ENCODE measurements at places on chromosomes 13 and 19.
A peak's percentile ranks its signal among the peaks of the same experiment; 100 is the strongest.

GRCh38 chr19:54420383-54421168 is 5.3 kb downstream of the TTYH1 start:
- no peak for DNase-seq

DNA sequence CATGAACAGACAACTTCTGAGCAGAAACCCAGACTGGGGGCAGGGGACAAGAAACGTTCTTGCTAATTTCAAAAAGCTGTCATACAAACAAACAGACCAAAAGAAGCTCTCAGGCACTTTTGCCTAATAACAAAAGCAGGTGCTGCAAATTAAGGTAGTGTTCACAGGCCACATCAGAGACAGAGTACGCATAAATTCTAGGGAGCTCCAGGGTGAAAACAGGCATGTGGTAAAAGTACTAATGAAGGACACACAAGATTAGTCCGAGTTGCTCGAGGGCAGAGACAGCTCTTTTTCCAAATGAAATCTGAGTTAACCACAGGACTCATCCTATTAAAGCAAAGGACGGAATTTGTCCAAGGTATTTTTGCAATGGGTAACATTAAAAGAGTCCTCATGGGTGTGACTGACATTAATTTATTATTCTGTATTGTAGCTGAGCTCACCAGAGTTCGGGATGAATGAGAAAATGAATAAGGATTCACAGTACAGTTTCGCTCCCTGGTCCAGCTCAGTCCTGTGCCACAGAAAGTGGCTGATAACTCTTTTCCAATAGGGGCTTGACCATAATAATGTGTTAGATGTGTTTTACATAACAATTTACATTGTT is 197.3 kb downstream of the LHFPL6 start:
- no peak for DNase-seq

DNA sequence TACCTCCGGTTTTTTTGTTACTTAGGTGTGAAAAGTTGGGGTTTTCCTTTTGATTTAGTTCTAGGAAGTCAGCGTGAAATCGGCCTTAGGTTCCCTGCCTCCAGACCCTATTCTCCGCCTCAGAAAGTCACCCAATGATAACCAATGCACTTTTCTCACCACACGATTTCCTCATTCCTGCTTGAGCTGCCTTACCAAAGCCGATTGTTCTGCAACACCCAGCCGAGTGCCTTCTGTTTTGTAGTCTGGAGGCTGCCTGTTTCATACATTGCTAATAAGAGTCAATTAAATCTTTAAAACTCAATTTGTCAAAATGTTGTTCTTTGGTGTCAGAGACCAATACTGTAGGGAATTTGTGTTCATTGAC is 39.7 kb downstream of the GJA3 start:
- DNase-seq: no peak

- DNase-seq: no peak
These were observed 253.6 kb upstream of the MAB21L1 start for GRCh38 chr13:35729926-35730627.

DNA sequence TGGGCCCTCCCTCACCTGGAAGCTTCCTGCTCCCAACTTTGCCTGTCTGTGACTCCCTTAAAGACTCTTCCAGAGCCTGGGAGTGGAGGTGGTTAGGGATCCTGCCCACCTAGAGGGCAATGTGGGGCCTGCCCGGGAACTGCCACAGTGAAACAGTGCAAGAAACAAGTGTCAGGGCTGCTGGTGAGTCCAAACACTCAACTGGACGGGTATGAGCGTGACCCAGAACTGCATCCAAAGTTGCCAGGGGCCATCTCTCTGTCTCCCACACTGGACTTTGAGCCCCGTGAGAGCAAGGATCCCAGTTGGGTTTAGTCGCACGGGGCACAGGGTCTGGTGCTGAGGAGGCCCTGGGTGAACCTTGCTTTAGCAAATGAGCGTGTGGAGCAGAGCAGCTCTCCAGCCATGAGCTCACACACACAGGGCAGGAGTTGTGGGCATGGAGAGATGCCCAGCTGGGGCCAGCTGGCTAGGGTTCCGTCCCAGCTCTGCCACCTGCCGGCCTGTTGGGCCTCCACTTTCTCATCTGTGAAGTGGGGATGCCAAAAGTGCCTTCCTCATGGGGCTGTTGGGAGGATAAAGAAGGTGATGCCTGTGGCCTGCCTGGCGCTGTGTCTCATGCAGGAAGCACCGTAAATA is 2.8 kb upstream of the NUMBL start:
- no peak for DNase-seq

DNA sequence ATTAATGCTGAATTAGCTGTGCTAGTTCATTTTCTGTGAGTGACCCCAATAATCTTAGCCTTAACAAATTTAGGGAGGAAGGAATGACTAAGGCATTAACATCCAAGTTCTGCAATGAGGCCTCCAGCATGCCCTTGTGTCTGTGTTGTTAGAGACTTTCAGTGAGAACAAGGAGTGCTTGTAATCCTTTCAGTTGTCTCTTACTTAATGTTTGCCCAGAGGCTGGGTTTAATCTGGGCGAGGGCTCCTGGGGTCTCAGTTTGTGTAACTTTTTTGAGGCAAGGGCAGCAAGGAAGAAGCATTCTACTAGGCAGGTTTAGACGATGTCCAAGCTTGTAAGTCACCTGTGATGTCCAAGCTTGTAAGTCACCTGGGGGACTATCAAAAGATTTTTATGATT is 24.3 kb downstream of the CCNA1 start:
- no peak for DNase-seq

GRCh38 chr19:3642987-3643673 is 16.5 kb upstream of the CACTIN start:
- DNase-seq: peak; percentile 17

DNA sequence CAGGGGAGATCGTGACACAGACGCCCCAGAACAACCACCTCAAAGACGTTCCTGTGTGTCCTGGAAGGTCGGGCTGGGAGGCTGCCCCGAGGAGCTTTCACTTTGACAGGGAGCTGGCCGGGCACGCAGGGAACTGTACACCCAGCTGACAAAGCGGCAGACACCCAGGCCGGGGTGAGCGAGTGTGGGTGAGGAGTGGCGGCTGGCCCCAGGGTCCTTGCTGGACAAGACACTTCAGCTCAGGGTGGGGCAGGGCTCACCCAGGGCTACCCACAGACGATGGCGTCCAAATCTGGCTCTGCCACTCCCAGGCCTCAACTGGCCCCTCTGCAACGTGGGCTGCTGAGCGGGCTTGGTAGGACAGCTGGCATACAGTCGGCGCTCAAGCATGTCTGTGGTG is 2.0 kb downstream of the FGF22 start:
- DNase-seq: no peak

- peak; percentile 42 for DNase-seq
These were observed 26.6 kb downstream of the SLAIN1 start for GRCh38 chr13:77724092-77724491.

DNA sequence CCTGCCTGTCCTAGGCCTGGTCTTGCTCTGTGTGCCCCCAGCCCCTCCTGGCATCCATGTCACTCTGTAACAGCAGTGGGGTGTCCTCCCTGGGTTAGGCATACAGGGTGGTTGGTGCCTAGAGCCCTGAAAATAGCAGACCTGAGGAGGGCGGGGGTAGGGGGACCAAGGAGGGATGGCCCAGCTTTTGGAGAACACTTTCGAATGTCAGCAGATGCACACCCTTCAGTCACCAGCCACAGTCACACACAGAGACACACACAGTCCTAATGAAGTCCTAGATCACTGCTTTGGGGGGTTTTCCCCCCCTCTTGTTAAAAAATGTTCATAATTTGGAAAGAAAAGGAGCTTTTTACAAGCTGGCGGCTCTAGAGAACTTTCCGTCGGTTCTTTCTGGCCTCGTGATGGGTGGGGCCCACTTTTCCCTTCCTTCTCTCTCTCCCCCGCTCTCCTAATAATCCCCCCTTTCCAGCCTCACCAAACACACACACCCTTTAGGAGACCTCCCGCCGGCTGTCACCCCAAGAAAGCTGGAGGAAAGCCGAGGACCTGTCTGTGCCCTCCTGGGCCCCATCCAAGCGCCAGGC is 47.9 kb downstream of the LYL1 start:
- no peak for DNase-seq

Measured in CD4-positive, alpha-beta T cell treated with Interleukin-12 subunit alpha and Interleukin-12 subunit beta, for 1 hour (primary cell).